Right ventricle myocardium inferior (tissue), 1 donor: ENCODE measurements at places on chromosomes 4 and X. TPM values are rescaled to one million over a fixed set of nuclear protein-coding genes. Genes with fewer than 3 reads are reported as not detected.

The TRPC3 gene
- total RNA-seq = 0.14 TPM

The CNGA1 gene
- not detected for total RNA-seq

The EPGN gene
- 0.19 TPM for total RNA-seq

The CSAG3 gene
- total RNA-seq = not detected

The FGA gene
- not detected for total RNA-seq

The GAGE13 gene
- total RNA-seq = not detected

The AFM gene
- not detected for total RNA-seq

The F11 gene
- not detected for total RNA-seq

The SLC49A3 gene
- total RNA-seq = 17.3 TPM

The GPM6B gene
- total RNA-seq = 5.1 TPM

The PITX2 gene
- total RNA-seq = not detected

The CDS1 gene
- total RNA-seq = 0.68 TPM

The PALLD gene
- 977 TPM for total RNA-seq

The GPR34 gene
- total RNA-seq = 10.0 TPM

The COL4A5 gene
- 6.1 TPM for total RNA-seq

The INTS6L gene
- 3.2 TPM for total RNA-seq

The PLXNB3 gene
- total RNA-seq = 2.3 TPM

The EMCN gene
- total RNA-seq = 46.4 TPM

The H2BW2 gene
- not detected for total RNA-seq

The TLR2 gene
- total RNA-seq = 4.4 TPM
